ENCODE measurements at places on chromosomes 6 and 20.
A peak's percentile ranks its signal among the peaks of the same experiment; 100 is the strongest.

DNA sequence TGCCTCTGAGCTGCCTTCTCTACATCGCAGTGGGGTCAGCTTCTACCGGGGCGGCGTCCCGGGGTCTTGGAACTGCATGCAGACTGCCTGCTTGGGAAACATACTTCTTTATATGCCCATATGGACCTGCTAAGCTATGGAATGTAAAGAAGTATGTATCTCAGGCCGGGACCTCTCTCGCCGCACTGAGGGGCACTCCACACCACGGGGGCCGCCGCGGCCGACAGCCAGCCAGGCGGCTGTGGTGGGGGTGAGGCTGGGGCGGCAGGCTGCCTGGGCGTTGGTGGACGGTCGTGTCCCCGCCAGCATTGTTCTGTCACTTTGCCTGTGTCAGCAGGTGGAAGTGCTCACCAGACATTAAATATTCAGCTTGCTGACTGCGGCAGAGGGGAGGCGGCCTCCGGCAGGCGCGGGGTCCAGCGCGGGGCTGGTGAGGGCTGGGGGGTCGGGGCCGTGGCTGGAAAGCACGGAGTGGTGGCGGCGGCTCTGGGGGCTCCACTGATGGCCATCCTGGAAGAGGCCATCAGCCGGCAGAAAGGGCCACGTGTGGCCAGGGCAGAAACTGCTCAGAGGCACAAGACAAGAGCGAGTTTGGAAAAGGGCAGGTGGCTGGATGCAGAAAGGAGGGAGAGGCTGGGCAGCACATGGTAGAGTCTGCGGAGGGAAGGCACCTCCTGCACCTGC lies 78.6 kb upstream of the GATA5 start:
- DNase-seq, result no peak

- DNase-seq, result no peak
Measured at GRCh38 chr6:14455876-14456648, 338.5 kb downstream of the CD83 start.

DNA sequence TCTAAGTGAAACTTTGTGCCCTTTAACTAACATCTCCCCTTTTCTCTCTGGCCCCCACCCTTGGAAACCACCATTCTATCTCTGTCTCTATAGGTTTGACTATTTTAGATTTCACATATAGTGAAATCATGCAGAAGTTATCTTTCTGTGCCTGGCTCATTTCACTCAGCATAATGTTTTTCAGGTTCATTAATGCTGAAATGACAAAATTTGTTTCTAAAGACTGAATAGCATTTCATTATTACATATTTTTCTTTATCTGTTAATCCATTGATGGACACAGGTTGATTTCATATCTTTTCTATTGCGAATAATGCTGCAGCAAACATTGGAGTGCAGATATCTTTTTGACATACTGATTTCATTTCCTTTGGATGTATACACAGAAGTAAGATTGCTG lies 30.7 kb downstream of the MEI4 start:
- no peak for DNase-seq

DNA sequence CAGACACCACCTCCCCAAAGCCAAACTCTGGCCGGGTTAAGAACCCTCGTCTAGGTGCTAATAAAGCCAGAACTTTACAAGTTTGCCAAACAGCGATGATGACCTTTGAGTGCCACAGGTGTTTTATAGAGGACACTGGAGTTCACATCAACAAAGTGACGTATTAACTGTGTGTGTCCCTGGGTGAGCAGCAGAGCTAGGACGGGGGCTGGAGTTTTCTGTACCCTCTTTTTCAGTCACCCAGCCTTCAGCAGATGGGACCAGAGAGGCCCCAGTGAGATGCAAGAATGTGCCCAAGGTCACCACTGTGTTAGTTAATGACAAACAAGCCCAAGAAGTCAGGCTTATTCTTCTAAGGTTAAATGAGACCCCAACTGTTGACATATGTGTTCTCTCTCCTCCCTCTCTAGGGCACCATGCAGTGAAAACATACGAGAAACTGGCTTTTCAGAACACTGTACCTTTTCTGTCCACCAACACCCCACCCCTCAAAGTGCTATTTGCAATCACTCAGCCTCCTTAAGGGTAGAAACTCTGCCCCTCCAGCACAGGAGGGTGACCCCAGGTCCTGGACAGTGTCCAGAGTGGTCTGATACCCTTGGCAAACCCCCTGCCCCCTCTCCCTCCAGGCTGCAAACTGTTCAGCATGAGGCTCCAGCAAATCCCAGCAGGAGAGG lies 5.2 kb downstream of the SDC4 start:
- no peak for DNase-seq

GRCh38 chr6:170208651-170209353 lies 82.1 kb downstream of the DLL1 start:
- peak; percentile 10 for DNase-seq

GRCh38 chr6:11711003-11711983 lies 67.3 kb downstream of the ADTRP start:
- DNase-seq, result no peak

DNA sequence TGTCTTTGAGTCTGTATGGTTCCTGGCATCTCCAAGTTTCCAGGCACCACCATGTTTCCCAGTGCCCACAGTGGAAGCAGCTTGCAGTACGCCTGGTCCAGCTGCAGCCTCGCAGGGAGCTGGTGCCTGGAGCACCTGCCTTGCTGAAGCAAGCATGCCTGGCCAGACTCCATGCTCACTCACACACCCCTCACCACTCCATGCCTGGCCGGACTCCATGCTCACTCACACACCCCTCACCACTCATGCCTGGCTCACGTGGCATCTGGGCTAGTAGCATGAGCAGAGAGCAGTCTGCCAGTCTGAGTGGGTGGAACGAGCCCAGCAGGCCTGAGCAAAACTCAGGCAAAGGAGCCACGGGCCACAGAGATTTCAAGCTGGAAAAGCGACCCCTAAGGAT lies 214.3 kb downstream of the TFAP2C start:
- no peak for DNase-seq

DNA sequence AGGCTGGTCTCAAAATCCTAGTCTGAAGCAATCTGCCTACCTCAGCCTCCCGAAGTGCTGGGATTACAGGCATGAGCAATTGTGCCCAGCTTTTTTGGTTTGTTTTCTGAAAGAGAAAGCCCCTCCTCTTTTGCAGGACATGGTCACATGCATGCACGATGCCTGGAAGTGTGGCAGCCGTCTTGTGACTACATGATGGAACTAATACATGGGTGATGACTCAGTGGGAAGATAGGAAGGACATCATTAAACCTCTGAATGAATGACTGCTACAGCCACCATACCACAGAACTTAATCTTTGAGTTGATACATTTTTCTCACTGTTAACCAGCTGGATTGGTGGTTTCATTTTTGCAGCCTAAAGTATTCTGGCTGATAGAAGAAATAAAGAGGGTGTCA lies 13.4 kb upstream of the CTNNBL1 start:
- no peak for DNase-seq

Measured in central memory CD8-positive, alpha-beta T cell (primary cell).